ENCODE measurements at places on chromosomes 4 and X.

DNA sequence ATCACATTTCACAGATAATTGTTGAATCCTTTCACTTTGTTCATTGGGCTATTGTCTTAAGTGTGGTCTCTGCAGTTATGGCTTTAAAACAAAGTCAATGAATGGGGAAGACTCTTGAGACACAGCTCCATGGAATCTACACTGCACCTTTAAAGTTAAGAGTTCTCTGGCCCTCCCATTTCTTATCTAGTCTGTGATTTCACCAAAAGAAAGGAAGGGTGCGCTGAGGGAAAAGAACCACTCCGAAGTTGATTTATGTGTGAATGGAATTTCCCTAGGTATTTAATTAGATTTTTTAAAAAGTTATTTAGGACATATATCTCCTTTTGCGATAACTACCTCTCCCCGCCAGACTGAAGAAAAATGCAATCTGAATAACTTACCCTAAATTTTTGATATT lies 2.5 kb downstream of the SEPTIN11 start:
- DNase-seq = no peak

DNA sequence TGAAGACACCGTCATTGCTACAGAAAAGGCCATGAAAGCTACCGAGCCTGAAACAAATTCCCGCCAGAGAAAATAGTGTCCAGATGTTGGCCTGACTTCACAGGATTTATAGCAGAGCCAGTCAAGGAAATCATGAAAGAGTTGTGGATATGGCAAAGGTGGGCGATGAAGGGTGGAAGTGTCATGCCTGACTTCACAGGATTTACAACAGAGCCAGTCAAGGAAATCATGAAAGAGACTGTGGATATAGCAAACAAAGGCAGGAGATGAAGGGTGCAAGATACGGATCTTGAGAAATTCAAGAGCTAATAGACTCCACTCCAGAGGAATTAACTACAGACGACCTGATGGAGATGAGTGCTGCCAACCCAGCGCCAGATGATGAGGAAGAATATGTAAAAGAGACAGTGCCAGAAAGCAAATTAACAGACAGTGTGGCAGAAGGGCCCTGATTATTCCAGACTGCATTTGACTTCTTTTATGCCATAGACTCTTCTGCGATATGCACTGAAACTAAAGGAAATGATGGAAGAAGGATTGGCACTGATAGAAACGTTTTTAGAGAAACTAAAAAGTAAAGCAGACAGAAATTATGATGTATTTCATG lies 17.2 kb downstream of the TRMT44 start:
- DNase-seq = no peak

- DNase-seq = no peak
Observed at GRCh38 chrX:128816919-128817318, 706.4 kb downstream of the SMARCA1 start.

DNA sequence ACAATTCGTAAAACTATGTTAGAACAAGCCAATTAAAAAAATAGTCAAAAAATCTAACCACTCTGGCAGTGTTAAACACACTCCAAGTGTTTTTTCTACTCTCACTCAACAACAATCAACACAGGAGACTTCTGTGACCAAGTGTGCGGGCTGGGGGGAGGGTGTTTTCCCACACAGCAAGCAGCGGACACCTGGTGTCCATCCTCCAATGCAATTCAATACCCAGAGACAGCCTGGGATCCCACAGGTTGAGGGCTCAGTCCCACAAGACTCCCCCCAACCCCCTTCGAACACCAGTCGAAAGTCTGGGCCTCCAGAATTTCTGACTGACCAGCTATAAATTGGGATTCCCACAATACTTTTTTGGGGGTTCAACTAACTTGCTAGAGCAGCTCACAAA lies 8.3 kb upstream of the PIM2 start:
- no peak for DNase-seq

DNA sequence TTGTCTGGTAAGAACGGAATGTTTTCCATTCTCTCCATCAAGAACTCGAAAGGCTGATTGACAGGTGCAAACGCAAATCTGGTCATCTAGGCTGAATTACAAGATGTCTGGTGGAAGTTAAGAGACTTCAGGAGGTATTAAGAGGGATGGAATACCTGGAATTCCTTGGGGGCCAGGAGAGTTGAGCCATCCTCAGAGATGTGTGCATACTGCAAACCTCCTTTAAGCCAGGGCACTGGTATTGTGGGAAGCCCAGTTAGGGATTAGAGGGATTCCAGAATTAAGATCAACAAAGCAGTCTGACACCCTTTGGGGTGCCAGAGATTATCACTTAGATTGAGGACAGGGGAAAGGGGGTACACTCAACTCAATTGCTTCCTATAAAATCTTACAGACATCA lies 151.4 kb downstream of the VCX3A start:
- DNase-seq = no peak

- no peak for DNase-seq
Observed at GRCh38 chr4:148030193-148030873, 298.4 kb downstream of the ARHGAP10 start.

GRCh38 chr4:158496030-158496741 lies 25.5 kb upstream of the RXFP1 start:
- no peak for DNase-seq

DNA sequence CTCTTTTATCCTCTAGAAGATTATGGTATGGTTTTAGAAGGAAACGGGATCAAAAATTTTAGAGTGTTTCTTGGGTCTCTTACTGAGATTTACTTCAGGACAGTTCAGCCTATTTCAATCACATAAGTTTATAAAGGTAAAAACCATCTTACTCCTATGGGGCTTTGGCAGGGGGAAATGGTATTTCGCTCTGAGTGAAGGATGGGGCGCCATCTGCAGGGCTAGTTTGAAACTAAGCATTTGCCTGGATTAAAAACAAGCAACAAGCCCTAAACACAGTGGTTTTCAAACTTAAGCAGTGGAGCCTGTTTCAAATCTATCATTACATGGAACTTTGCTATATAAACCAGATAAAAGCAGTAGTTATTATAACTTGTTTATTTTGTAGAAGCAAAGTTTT lies 361.5 kb upstream of the FMR1 start:
- DNase-seq = peak; percentile 4

- DNase-seq = no peak
Observed at GRCh38 chr4:99861120-99861905, 32.9 kb downstream of the LAMTOR3 start.

- DNase-seq = no peak
Observed at GRCh38 chr4:183971929-183972490, 66.9 kb downstream of the STOX2 start.

DNA sequence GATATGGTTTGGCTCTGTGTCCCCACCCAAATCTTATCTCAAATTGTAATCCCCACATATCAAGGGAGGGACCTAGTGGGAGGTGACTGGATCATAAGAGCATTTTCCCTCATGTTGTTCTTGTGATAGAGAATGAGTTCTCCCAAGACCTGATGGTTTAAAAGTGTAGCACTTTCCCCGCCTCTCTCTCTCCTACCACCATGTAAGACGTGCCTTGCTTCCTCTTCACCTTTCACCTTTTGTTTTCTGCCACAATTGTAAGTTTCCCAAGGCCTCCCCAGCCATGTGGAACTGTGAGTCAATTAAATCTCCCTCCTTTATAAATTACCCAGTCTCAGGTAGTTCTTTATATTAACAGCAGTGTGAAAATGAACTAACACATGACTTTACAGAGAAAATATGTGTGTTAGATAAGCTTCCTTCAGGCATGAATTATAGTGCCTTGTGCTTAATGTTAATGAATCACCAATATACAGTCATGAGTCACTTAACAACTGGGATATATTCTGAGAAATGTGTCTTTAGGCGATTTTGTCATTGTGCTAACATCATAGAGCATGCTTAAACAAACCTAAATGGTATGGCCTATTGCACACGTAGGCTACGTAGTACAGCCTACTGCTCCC lies 37.9 kb downstream of the PDGFC start:
- no peak for DNase-seq

GRCh38 chrX:67346667-67347066 lies 197.2 kb upstream of the AR start:
- DNase-seq = no peak

All from left lung (tissue), 14 donors.